ENCODE measurements at places on chromosomes 2 and 18.

DNA sequence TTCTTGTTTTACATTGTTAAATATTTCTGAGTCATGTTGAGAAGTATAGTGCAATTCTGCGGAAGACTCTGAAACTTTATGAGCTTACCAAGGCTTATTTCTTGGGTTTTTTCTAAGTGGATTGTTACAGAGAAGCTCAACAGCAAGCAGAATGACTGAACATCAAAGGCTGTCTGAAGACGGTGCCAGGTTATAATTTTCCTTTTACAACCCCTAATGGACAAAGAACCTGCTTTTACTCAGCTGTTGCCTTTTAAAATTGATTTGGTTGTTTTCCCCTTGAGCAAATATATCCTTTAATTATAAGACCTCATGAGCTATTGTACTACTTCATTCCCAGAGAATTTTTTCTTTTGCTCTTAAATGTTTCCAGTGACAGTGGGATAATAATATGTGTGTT is 41.6 kb downstream of the LAMA3 start:
- no peak for DNase-seq

GRCh38 chr2:237227592-237228280 is 142.0 kb downstream of the COPS8 start:
- DNase-seq = peak; percentile 16

DNA sequence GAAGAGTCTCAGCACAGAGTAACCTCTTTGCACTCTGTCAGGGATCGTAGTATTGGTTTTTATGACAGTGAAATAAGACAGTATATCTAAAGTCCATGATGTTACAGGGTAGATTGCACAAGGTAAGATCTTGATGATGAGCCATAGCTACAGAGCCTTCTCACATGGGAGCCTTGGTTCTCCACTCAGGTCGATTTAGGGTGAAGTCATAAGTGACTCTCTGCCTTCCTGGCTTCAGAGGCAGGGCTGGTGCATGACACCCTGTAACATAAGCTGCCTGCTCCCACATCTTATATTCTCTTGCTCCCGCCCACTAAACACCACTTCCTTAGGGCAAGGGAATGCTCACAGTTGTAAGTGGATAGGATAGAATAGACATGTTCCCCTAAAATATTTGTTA is 13.3 kb downstream of the DAPL1 start:
- no peak for DNase-seq

DNA sequence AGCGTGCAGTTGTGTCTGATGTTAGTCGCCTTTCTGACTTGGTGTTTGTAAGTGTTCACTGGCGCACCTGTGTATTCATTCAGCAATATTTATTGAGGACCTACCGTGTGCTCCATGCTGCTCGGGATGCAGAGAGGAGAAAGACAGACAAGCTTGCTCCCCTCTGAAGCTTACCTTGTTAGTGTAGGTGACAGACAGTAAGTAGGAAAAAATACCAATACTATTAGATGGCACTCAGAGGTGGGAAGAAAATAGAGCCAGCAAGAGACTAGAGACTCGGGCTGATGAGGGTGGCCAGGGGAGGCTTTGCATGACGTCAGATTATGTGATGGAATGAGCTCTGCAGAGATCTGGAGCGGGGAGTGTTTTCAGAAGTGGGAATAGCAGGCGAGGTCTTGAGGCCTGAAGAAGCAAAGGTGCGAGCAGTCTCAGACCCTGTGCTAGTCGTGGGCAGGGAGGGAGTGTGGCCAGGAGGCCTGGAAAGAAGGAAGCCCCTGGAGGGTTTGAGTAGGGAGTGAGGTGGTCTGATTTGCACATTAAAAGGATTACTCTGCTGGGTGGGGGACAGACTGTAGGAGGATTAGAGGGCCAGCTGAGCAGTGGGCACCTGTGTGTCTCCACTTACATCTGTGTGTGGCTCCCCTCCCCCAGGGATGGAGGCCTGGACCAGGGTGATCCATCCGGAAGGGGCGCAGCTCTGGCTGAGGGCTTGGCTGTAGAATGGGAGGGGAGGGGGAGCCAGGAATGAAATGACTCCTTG is 11.8 kb downstream of the MTCL1 start:
- no peak for DNase-seq

DNA sequence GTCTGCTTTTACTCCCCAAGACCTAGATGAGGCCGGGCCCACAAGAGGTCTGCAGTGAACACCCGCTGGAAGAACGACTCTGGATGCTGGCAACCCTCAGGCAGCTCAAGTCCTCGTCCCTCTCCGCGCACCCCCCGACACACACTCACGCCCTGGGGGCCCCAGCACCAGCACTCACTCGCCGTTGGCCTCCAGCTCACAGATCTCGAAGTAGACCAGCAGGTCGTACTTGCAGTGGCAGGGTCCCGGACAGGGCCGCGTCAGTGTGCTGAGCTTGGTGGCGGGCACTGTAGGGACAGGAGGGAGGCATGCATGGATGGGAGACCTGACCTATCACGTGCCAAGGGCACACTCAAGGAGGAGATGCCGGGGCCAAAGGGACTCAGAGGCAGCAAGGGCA is 49.4 kb downstream of the AQP12A start:
- no peak for DNase-seq

DNA sequence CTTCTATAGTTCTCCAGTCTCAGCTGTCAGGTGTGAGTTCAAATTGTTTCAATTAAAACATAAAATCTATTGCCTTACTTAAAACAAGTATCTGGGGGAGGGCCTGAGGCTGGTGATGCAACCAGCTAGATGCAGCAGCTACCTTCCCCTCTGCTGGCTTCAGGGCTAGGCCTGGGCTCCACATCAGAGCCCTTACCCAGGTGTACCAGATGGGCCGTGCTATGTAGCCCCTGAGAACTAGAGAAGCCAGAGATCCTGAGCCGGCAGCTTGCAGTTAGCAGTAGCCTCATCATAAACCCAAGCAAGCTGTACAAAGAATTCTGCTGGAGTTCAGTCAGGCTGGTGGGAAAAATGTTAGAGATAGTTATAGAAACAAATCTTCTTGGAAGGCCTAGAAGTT is 97.7 kb upstream of the ACAA2 start:
- DNase-seq = no peak
